ENCODE measurements at places on chromosomes 1 and 21.

- peak; percentile 75 for DNase-seq
Measured at GRCh38 chr1:32241001-32241763, 5.8 kb upstream of the FAM167B start.

DNA sequence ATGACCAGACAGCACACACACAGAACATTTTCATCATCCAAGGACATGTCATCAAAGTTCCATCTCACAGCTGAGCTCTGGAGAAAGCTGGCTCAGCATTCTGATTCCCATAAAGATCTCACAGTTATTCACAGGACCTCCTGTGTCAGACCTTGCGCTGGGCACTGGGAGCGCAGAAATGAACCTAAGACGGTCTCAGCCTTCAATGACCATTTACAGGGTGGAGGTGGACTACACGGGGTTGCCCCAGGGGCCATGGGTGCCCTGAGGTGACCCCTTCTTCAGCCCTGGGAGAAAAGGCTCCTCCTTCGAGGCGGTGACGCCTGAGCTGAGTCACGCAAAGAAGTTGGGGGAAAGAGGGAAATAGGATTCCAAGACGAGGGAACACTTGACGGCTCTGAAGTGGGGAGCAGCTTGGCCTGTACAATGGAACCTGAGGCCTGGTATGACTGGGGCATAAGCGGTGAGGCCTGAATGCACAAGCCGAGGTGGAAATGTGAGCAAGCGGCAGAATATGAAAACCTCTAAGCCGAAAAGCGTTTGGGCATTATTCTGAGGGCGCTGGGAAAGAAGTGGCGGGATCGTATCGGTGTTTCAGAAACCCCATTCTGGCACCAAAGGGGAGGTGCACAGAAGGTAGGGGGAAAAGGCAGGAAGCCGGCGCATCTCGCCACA is 797 bp downstream of the CC2D1B start:
- DNase-seq: no peak

DNA sequence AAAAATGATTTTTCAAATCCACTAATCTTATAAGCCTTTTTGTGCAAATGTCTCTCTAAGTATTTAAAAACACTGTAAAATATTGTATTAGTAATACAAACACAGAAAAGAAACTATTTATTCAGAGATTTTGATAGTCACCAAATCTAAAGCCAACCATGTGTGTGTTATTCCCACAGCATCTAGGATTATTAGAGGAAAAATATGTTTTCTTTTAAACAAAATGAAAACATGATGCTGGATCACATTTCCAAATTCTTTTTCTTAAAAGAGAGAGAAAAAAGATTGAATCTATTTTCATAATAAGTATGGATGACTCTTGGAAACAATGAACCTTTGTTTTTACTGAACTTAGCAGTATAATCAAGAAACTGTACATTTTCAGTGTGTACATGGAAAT is 25.3 kb downstream of the COLGALT2 start:
- DNase-seq: no peak

- no peak for DNase-seq
Measured at GRCh38 chr1:247105966-247106365, 1.8 kb upstream of the ZNF669 start.

- peak; percentile 80 for DNase-seq
Measured at GRCh38 chr1:228101994-228102790, 933 bp downstream of the C1orf35 start.

DNA sequence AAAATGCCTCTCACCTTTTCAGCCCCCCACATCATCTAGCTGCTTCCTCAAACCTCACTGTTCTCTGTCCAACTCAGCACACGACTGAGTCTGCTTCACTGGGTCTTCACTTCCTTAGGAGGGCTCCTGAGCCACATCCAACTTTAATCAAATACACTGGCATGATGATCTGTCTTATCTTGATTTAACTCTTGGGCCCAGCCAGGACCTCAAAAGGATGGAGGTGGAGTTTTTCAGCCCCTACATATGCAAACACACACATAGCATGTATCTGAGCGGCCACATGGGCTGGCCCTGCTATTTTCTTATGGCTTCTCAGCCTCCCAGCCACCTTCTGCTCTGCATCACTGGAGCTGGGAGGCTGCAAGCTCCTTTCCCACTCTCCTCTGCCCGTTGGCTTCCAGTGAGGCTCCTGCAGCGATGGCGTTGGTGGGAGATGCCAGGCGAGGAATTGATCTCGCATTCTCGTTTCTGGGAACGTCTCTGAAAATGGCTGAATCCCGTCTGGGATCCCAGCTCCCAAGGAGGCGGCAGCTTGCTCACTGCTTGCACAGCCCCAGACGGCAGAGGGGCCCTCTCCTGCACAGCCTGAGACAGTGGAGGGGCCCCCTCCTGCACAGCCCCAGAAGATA is 1.8 kb upstream of the PRXL2B start:
- DNase-seq: no peak

DNA sequence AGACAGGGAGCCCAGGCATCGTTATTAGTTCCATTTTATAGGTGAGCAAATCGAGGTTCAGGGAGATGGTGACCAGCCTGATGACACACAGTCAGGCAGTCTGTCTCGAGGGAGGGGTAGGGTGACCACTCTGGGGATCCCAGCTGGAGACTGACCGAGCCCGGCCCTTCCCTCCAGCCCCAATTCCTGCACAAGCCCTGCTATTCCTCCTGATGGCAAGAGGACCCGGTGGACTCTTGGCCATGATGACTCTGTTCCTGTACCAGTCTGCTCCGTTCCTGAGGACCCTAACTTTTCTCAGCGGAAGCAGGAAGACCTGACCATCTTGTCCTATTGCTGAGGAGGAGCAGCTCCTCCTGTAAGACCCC is 391 bp downstream of the AGT start:
- DNase-seq: no peak

- DNase-seq: no peak
Measured at GRCh38 chr1:60998786-60999185, 83.6 kb upstream of the NFIA start.

- no peak for DNase-seq
Measured at GRCh38 chr1:214570442-214570841, 19.0 kb upstream of the PTPN14 start.

DNA sequence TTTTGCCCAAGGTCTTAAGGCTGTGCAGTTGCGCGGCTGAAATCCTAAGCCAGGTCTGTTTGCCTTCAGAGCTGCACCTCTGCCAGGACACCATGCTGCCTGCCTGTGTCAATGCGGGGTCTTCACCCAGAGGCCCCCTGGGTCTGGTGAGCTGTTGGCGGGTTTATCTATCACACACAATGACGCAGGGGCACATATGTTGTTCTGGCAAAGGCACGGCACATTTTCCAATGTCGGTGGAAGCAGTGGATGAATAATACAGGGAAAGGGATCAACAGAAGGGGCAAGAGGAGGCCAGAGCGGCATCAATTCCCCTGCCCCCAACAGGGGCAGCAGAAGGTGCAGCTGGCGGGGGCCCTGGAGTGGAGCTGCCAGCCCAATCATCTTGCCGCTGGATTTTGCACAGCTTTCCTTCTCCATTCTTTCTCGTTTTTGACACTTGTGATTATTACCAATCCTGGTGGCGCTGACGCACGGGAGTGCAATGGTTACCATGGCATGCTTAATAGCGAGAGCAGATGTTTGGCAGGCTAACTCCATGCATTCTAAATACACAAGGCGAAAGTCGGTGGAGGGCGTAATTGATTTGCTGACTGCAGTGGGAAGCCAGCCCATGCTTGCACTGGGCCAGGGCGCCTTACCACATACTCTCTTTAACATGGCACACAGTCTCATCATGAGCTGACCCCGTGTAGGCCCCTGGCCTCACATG is 45.8 kb upstream of the CYP2J2 start:
- DNase-seq: no peak

DNA sequence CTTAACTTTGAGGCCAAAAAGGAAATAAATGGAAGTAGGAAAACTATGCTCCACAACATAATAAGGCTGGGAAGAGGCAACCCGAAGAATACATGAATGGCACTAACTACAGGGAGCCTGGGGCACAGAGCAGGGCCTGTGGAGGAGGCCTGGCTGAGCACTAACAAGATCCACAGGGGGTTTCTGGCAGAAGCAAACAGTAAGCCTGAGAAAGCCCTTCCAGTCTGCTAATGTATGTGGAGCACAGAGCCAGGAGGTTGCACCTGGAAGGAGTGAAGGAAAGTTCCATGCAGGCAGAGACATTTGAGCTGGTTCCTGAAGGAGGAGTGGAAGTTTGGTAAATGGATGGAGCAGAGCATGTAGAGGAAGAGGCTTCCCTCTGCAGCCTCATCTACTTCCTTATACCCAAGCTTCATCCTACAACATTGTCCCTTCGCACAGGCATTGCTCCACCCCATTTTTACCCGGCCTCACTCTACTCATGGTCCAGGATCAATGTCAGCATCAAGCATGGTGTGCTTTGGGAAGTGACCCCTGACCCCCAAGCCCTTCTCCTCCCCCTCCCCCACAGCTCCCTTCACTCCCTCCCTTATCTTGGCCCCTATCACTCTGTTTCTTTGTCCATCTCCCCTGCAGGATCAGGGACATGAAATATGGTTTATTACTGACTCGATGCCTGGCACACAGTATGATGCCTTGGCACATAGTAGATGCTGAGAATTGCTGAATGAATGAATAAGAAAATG is 23.3 kb downstream of the SHISA4 start:
- DNase-seq: no peak

DNA sequence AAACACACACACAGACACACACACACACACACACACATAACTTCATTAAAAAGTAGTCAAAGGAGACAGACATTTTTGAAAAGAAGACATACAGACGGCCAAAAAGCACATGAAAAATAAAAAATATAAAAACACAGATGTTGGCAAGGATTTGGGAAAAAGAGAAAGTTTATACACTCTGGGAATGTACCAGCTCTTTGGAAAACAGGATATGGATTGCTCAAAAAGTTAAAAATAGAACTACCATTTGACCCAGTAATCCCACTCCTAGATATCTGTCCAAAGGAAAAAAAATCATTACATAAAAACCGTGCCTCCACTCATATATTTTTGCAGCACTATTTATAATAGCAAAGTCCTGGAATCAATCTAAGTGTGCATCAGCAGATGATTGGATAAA is 128.4 kb upstream of the C21orf91 start:
- no peak for DNase-seq

DNA sequence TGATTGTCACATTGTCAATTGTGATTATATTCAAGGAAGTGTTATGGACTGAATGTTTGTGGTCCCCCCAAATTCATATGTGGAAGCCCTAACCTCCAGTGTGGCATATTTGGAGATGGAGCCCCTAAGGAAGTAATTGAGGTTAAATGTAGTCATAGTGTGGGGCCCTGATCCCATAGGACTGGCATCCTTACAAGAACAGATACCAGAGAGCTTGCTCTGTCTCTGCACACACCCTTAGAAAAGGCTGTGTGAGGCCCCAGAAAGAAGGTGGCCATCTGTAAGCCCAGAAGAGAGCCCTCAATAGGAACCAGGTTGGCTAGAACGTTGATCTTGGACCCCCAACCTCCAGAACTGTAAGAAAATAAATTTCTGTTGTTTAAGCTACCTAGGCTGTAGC is 28.1 kb downstream of the VANGL1 start:
- DNase-seq: no peak

GRCh38 chr1:161484613-161485012 is 20.6 kb upstream of the FCGR2A start:
- DNase-seq: no peak

- no peak for DNase-seq
Measured at GRCh38 chr21:42545317-42545716, 31.7 kb downstream of the SLC37A1 start.

DNA sequence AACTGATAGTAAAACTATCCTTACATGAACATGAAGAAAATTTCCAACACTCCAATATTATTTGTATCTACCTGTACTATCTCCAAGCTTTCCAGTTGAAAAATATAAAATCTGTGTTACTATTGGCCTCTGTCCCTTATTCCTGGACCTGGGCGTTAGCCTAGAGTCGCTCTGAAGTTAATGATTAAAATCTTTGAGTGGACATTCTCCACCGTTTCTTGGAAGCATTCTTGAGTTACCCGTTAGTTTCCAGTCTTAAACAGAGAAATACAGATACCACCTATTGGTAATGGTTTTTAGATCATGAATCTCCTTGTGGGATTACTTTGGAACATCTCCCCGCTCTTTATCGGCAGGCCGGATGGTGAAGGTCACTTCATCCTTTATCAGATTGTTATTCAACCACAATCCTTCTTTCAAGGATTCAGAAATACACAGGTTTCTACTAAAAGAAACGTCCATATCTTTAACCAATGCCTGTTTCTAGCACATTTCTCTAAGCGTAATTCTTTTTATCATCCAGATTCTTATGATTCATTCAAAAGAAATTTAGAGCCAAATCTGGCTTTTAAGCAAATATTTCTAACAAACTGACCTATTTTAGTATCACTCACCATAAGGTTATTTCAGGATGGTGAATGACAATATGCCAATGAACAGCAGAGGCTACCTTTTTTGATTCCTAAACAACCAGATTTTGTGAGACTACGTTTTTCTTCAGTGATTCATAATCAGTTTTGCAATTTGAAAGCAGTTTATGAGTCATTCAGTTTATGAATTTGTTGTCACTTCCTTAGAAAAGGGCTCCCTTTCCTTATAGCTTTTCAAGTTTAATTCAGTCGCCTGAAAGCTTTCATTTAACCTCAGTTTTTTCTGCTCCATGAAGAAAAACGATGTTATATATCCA is 70.2 kb upstream of the ERRFI1 start:
- no peak for DNase-seq

GRCh38 chr1:50610563-50610962 is 187.3 kb upstream of the DMRTA2 start:
- no peak for DNase-seq

GRCh38 chr1:16187748-16188401 is 24.6 kb downstream of the ARHGEF19 start:
- peak; percentile 92 for DNase-seq

- DNase-seq: no peak
Measured at GRCh38 chr1:107095647-107096046, 39.2 kb downstream of the PRMT6 start.

- no peak for DNase-seq
Measured at GRCh38 chr1:24097663-24098062, 14.3 kb downstream of the MYOM3 start.

DNA sequence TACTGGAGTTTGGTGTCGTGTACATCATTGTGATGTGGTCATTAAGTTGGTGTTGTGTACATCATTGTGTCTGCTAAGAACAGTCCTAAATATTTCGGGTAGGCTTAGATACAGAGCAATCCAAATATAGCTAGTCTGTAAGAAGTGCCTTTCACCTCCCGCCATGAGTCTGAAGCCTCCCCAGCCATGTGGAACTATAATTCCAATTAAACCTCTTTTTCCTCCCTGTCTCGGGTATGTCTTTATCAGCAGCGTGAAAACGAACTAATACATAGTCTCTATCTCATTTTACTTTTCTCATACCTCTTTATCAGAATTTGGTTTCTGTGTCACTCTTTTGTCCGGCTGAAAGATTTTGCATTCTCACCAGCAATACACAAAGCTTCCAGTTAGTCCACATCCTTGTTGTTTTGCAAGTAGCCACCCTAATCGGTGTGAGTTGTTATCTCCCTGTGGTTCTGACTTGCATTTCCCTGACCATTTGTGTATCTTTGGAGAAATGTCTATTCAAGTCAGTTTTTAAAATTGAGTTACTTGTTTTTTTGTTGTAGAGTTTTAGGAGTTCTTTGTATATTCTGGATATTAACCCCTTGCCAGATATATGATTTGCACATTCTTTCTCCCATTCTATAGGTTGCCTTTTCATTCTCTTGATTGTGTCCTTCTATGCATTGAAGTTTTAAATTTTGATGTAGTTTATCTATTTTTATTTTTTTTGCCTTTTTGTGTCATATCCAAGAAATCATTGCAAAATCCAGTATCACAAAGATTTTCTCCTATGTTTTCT is 56.5 kb downstream of the FNBP1L start:
- DNase-seq: no peak

- no peak for DNase-seq
Measured at GRCh38 chr1:6083801-6084446, 38.2 kb downstream of the KCNAB2 start.

GRCh38 chr1:101183388-101183699 is 53.5 kb upstream of the S1PR1 start:
- no peak for DNase-seq

Measured in activated CD8-positive, alpha-beta memory T cell treated with anti-CD3 and anti-CD28 coated beads for 24 hours (primary cell).